Left forelimb (tissue), 1 donor: ENCODE measurements at places on chromosomes 12 and 14.
A peak's percentile ranks its signal among the peaks of the same experiment; 100 is the strongest.

- no peak for DNase-seq
These were observed 2.4 kb downstream of the LRIG3 start for GRCh38 chr12:58917699-58918468.

DNA sequence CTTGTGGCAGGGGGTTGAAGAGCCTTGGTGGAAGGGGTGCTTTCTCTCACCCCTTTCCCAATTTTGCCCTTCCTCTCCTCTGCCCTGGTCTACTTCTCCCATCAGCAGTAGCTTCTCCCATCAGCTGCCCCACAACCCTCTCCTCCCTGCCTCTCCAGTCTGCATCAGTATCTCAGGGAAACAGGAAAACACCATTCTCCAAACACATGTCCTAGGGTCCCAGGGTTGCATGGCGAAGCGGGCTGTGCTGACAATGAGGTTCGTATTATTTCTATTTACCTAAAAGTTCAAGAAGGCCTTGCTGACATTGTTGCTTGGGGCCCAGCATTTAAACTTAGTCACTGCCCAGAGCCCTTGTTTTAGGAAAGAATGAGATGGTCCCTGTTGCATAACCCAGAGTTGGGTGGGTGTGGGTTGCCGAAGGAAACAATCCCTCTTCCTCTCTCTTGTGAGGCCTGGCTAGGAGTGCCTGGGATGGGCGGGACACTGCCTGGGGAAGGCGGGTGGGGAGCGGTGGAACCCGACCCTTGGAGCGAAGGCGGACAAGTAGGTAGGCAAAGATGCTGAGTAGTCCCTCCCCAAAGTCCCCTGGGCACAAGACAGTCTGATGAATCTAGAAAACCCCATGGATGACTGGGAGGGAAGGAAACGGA lies 1.3 kb upstream of the IGFBP6 start:
- DNase-seq: no peak

DNA sequence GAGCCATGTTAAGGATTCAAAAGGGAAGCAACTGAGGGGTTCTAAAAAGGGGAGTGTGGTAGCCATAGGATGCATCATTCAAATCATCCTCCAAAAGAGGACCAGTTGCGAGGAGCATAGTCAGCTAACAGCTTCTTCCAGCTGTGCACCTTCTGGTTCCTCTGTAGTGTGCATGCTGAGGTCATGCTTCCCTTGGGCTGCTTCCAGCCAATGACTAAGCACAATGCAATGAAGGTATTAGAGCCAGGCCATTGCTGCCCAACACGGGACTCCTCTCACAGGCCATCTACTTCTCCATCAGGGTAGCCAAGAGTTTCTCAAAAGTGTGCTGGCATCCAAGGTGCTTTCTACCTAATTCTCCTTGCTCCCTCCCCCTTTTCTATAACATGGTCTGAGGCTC lies 69.2 kb upstream of the ARID2 start:
- no peak for DNase-seq

GRCh38 chr14:37091651-37092050 lies 80.8 kb downstream of the SLC25A21 start:
- no peak for DNase-seq

DNA sequence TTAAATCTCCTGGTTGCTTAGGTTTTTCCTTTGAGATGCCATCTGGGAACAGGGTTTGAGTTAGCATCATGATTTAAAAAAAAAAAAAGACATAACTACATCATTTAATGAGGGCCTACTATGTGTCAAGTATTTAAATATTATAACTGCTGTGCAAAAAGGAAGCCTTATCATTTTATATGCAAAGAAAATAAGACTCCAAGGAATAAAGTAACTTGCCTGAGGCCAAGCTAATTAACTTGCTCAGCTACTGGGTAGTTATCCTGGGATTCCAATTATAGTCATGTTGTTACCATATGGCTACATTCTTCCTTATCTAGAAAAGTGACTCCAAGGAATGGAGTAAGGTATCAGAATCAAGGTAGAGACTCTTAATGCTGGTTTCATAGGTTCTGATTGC lies 123.5 kb downstream of the SLC41A2 start:
- DNase-seq: no peak

- no peak for DNase-seq
These were observed 111.6 kb downstream of the SCAF11 start for GRCh38 chr12:45878630-45879255.

DNA sequence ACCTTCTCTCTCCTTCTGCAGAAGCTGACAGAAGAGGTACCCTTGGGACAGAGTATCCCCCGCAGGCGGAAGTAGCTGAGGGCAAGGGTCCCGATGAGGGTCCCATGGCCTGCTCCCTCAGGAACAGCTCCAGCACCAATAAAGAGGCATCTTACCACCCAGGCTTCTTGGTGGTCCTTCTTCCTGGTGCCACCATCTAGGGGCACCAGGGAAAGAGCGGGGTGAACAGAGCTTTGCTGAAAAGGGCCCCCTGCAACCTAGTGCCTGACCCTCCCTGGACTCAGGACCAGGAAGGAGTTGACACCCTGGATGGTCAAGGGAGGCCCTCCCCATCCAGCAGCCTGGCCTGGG lies 591 bp upstream of the IRF9 start:
- DNase-seq: no peak

DNA sequence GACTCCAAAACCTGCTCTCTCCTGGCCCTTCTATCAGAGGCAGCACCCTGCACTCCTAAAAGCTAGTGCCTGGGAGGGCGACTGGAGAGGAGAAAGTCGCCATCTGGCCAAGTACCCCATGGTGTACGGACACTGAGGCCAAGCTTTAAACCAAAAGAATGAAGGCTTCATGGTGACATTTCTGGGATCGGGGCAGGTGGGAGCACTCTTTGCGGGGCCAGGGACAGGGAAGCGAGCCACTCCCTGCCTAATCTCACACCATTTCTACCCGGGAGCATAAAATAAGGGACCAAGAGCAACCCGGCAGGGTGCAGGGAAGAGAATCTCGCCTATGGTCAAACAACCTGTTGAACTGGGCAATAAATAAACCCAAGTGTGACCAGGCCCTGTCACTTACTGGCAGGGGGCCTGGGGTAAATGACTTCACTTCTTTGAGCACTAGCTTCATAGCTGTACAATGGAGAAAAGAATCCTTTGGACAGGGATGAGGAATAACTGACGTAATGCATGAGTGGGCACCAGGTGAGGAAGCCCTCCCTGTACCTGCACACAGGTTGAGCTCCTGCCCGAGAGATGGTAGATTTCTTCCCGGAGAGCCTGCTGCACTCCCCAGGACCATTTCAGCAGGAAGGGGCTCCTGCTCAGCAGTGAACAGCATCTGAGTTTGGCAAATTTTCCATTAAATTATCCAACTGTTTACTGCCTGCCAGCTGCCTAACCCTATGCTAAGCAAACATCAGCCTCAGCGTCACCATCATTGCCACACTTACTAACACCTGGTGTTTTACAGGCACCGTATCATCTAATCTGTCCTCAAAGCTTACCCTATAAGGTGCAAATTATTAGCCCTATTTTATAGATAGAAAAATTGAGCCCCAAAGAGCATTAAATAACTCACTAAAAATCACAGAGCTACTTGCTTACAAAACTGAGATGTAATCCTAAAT lies 2.0 kb downstream of the SERPINA1 start:
- peak; percentile 48 for DNase-seq

DNA sequence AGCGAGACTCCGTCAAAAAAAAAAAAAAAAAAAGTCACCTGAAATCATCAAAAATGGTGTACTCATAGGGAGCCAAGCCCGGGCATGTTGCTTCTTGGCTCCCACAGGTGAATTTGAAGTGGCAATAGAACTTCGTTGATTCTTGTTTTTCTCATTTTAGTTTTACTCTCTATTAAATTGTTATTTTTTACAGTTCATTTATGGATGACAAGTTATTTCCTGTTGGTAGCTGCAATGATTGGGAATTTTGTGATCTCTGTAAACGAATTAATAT lies 1.3 kb downstream of the TM7SF3 start:
- DNase-seq: no peak

GRCh38 chr14:74905595-74906142 lies 17.4 kb downstream of the RPS6KL1 start:
- no peak for DNase-seq

DNA sequence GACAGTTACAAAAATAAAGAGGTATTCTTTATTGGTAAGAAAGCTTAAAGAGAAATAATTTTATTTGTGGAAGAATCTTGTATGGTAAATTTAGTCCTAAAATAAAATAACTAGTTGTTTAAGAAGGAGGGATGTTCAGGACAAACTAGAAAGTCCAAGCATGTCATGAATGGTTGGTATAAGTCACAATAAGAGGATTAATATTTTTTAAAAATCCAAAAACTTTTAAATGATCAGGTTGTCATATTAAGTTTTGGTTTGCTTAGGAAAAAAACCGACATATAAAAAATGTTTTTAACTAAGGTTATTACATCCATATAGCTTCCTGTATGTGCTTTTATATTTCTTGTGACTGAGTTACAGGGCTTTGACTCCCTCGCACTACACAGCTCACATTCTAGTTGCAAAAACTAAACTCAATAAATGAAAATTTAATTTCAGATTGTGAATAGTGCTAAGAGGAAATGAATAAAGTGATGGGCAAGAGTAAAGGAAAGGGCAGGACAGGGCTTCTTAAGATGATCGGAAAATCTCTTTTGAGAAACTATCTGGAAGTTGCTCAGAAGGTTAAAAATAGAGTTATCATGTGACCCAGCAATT lies 80.7 kb upstream of the METAP2 start:
- DNase-seq: no peak

DNA sequence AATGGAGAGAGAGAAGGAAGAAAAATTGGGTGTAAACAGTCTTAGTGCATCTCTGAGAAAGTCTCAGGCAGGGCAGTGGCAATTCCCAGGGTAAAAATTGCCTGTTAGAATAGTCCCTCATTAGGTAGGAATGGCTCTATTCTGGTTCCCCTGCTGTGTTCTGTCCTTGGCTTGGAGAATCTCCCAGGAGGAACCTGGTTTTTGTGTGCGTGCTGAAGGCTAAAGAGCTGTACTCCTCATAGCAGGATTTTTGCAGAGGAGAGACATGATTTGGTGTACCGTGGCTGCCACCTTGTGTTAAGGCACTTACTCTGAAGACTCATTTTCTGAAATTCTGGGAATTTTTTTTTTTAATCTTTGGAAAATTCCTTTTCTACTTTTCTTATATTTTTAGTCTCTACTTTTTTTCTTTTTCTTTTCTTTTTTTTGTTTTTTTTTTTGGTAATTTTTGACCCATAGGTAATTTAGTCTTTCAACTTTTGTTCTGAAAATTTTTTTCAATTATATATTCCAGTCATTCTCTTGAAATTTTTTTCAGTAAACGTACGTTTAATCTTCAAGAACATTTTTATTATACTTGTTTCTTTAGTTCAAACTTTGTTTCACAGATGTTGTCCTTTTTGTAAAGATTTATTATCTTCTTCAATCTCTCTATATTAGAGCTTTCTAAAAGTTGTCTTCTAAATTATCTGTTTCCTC lies 63.8 kb downstream of the FBXO33 start:
- no peak for DNase-seq

DNA sequence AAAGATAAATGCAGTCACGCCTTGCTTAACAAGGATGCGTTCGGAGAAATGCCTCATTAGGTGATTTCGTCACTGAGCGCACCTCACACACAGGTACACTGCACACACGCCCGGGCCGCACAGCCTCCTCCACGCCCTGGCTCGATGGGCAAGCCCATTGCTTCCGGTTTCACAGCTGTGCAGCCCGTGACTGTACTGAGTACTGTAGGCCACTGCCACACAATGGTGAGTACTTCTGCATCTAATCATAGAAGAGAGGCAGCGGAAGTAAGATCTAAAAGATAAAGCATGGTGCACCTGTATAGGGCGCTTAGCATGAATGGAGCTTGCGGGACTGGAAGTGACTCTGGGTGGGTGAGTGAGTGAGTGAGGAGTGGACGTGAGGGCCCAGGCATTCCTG lies 4.3 kb downstream of the RIMBP2 start:
- peak; percentile 2 for DNase-seq

GRCh38 chr12:12609692-12610091 lies 2.0 kb upstream of the CREBL2 start:
- DNase-seq: no peak

GRCh38 chr12:78249578-78249977 lies 418.9 kb downstream of the NAV3 start:
- no peak for DNase-seq

DNA sequence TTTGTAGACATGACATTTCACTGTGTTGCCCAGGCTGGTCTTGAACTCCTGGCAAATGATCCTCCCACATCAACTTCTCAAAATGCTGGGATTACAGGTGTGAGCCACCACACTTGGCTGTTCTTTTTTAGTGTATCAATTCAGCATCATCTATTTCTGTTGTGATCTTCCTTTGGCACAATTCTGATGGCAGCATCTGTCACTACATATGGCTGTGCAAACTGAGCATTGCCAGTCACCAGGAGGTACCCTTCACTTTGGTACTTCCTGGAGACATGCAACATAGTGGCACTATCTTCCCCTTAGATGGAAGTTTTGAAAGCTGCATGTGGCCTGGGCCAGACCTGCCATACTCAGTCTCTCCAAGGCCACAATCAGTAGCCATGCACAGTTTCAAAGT lies 467.1 kb upstream of the TMPO start:
- no peak for DNase-seq

- no peak for DNase-seq
These were observed 279.6 kb downstream of the RERGL start for GRCh38 chr12:17810399-17810798.

GRCh38 chr14:104357689-104358527 lies 219.5 kb downstream of the KIF26A start:
- no peak for DNase-seq

- no peak for DNase-seq
These were observed 134.8 kb upstream of the FUT8 start for GRCh38 chr14:65277580-65278270.

GRCh38 chr12:6450869-6451347 lies 934 bp upstream of the TAPBPL start:
- DNase-seq: peak; percentile 76

- no peak for DNase-seq
These were observed 4.2 kb upstream of the MLF2 start for GRCh38 chr12:6757028-6757690.

DNA sequence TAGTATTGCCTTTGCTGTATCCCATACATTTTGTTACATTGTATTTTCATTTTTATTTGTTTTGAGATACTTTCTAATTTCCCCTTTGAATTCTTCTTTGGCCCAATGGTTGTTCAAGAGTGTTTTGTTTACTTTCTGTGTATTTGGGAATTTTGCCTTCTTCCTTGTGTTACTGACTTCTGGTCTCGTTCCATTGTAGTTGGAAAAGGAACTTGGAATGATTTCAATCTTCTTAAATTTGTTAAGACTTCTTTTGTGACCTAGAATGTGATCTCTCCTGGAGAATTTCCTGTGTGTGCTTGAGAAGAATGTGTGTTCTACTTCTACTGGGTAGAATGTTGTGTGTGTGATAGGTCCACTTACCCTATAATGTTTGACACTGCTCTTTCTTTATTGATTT lies 304.4 kb upstream of the RTL1 start:
- no peak for DNase-seq

DNA sequence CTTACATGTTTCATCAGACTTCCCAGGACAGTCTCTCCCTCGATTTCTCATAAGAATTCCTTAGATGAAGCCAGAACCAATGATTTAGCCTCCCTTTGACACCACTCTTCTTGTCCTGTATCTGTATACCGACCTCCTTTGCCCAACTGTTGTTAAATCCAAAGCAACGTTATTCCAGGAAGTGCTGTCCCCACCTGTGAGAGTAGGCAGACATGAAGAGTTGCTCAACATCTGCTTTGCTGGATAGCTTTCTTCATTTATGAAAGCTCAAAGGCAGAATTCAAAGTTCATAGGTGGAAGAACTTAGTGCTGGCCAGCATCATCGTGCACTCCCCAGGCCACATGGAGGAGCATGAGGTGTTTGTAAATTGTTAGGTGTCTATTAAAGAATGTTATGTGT lies 55.6 kb downstream of the GTF2A1 start:
- DNase-seq: no peak
